ENCODE measurements at places on chromosomes 2 and 18.

- no peak for DNase-seq
Observed at GRCh38 chr2:184923751-184924150, 325.4 kb downstream of the ZNF804A start.

GRCh38 chr2:106085181-106085940 is 108.7 kb downstream of the UXS1 start:
- no peak for DNase-seq

- DNase-seq: no peak
Observed at GRCh38 chr2:95761556-95761955, 169.8 kb downstream of the TRIM43 start.

- DNase-seq: no peak
Observed at GRCh38 chr18:2540575-2540974, 30.7 kb downstream of the METTL4 start.

Measured in ureter (tissue), 1 donor.